ENCODE measurements at places on chromosomes 1 and 21.

- DNase-seq, result no peak
Observed at GRCh38 chr1:93764366-93764750, 82.7 kb upstream of the BCAR3 start.

GRCh38 chr21:43297391-43297981 lies 128.7 kb downstream of the CRYAA start:
- DNase-seq, result no peak

DNA sequence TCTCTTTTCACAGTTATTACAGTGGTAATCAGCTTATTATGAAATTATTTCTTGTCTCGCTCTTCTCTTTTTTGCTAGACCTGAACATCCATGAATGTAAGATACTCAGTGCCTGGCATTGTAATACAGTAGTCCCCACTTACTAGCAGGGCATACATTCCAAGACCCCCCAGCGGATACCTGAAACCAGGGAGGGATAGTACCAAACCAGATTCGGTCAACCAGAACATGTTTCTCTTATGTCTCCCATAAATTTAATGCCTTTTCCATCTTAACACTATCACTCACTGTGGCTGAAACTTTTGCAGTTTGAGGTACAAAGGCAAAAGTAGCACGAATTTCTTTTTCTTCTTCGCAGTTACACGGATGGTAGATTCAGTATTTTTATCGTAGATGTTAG lies 24.6 kb upstream of the B3GALT2 start:
- no peak for DNase-seq

DNA sequence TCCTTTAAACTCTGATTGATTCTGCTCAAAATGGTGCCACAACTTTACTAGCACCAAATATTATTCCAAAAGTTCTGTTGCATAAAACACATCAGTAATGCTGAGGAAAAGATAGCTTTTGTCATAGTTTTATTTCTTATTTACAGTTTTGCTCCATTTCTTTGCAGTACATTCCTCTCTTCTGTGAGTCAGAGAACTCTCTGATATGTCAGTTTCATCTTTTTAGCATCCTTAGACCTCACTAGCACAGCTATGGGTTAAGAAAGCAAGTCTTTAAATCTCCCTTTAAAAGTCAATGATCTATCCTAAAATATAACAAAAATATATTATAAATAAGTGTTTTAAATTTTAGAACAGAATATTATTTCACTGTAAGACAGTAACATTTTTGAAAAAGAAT lies 356.6 kb upstream of the SNX7 start:
- no peak for DNase-seq

GRCh38 chr1:37605061-37605650 lies 9.4 kb upstream of the GNL2 start:
- no peak for DNase-seq

DNA sequence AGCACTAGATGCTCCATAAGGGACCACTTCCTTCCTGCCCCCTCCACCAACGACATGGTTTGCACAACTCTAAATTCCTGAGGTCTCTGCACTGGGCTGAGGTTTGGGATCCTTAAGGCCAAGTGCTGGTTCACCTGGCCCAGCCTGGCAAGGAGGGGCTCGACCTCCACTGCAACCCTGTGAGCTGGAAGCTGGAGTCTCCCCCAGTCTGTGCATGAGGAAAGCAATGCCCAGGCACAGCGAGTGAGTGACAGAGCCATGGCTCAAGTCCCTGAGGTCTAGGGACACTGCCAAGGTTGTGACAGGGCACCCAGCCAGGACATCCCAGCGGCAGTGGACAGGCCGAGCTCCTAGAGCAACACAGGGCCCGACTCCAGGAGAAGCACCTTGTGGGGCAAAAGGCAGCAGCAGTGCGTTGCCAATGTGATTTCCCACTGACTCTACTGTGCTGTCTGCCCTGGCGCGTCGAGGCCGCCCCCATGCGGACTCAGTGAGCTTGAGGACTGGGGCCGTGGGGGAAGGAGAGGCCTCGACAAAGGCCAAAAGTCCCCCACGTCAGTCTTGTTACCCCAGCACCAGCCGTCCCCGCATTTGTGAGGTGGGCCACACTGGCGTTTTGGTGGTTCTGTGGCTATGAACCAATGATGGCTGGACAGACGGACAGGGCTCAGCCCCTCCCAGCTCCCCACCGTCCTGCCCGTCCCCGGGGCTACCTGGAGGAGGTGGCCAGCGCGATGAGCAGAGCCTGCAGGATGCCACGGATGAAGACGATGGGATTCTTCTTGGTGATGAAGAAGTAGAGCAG lies 30.0 kb downstream of the PODN start:
- DNase-seq, result no peak

DNA sequence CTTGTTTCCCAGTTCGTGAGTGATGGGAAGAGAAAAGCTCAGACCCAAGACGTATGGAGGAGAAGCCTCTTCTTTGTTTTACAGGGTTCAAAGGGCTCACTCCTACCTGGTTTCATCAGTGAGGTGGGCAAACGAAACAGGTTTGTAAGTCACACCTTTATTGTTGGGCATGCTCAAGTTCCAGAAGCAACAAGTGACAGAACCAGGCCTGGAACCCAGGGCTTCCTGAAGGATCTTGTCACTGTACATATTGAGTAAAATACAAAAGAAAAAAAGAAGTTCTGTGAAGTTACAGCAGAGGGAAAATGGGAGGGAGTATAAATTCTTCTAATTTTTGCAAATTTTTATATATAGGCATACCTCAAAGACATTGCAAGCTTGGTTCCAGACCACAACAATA lies 320.9 kb upstream of the PROX1 start:
- DNase-seq, result no peak

GRCh38 chr1:150141452-150141851 lies 8.3 kb upstream of the PLEKHO1 start:
- DNase-seq, result no peak

Data from T-helper 2 cell (primary cell).